Central memory CD8-positive, alpha-beta T cell (primary cell): ENCODE measurements at places on chromosomes 4 and X.

- DNase-seq, result no peak
Observed at GRCh38 chrX:23804578-23804977, 21.6 kb downstream of the SAT1 start.

- DNase-seq, result no peak
Observed at GRCh38 chr4:87370068-87370467, 20.9 kb downstream of the HSD17B11 start.

GRCh38 chr4:74632634-74633033 lies 161.7 kb downstream of the BTC start:
- DNase-seq, result no peak

- no peak for DNase-seq
Observed at GRCh38 chr4:25174674-25175073, 14.4 kb upstream of the SEPSECS start.

DNA sequence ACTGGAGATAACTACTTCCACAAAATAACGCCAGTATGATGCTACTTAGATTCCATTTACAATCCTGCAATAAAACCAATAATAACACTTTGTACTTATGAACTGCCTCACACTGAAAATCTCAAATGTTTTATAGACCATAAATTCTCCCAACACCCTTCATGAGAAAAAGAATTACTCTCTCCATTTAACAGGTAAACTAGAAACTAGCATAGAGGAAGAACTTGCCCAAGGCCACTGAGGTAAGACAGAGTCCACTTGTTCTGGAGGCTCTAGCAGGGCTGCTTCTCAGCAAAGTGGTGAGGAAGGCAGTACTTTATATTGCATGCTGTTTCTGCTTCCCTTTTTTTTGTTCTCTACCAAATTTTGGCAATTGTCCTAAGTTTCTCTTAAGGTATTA lies 11.5 kb upstream of the BMP3 start:
- no peak for DNase-seq

DNA sequence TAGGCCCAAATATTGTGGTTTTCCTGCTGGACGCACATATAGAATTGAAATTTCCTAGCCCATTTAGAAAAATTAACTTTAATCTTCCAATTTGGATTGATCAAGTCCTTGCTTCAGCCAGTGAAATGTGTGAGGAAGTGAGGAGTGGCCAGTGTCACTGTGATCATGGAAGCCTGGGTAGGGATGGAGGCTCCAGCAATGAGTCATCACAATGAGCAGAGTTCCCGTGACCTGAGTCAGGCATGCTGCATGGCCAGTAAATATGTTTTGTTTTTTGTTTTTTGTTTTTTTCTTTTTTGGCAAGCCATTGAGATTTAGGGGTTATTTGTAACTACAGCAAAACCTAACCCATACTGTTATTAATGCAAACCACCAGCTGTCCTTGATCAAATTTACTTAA lies 52.1 kb downstream of the IDS start:
- DNase-seq, result no peak
